Dorsolateral prefrontal cortex (tissue), 122 donors: ENCODE measurements at places on chromosomes 7 and 10.
A peak's percentile ranks its signal among the peaks of the same experiment; 100 is the strongest.

- no peak for DNase-seq
These were observed 23.6 kb downstream of the ZMIZ1 start for GRCh38 chr10:79092292-79092896.

- DNase-seq: no peak
These were observed 91.8 kb downstream of the SH3PXD2A start for GRCh38 chr10:103763374-103764202.

GRCh38 chr7:1345796-1346755 is 113.2 kb downstream of the MICALL2 start:
- DNase-seq: no peak

GRCh38 chr7:7263297-7264230 is 81.2 kb downstream of the C1GALT1 start:
- DNase-seq: no peak

GRCh38 chr7:32163141-32163806 is 93.1 kb upstream of the PDE1C start:
- DNase-seq: no peak

DNA sequence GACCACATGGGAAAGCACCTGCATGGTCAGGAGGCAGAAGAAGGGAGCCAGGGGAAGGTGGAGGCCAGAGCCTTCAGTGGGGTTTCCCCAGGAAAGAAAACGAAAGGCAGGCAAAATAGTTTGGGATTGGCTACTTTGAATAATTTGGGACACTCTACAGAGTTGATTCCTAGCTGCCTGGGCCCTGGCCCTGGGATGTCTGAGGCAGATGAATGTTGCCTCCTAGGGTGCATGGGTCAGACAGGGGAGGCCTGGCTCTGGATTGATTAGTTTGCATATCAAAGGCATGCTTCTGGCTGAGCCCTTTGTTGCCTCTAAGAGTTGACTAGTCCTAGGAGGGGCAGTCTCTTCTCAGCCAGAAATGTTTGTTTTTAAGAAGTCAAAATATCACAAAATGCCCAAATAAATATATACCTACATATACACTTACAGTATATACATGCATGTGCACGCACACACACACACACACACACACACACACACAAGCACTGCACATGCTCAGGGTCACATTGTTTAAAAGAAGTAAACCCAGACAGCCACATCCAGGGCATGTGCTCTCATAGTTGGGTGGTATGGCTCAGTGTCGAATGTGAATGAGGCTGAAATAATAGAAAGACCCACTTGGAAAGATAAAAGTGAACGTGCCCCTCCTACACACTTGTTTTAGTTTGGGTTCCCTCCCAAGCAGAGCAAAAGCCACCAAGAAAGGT is 184.2 kb downstream of the GPAM start:
- no peak for DNase-seq

DNA sequence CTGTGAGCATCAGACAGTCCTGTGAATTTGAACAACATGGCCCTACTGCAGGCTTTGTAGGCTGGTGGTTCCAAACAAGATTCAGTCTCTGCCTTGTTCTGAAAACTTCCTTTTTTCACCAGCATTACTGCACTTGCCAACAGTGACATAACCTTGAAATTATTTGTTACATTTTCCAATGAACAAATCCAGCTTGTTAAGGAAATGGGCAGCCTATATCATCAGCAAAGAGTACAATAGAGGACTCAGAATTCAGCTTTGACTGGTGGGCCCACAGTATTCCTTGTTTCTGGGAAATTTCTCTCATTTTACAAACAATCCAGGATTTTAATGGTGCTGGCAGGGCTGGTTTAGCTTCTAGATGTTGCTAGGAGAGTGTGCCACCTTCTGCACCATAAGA is 703.7 kb upstream of the FZD8 start:
- DNase-seq: no peak

GRCh38 chr10:43124574-43125273 is 13.5 kb upstream of the CSGALNACT2 start:
- peak; percentile 21 for DNase-seq

DNA sequence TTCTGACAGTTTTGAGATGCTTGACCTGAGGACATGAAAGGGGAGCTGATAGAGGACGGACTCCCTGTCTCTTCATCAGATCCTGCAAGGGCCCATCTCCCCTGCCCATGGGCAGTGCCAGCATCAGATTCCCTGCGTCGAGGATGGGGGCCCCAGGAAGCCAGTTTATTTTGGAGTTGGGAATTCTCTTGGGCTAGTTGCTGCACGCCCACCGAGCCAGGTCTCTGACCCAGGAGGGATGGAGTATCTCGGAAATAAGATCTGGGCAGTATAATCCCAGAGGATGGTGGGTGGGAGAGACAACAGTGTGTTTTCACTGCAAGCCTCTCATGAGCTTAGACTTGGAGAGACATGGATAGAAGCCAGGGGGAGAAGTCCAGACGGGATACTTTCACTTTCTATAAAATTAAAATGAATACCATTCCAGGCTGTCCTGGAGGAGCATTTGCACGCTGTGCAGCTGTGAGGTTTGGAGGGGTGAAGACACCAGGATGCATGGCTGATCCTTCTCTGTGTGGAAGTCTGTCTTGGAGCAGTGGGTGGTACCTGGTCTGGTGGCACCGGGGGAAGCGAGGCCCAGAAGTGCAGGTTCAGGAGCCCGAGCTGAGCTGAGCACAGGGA is 25.8 kb downstream of the DOCK1 start:
- DNase-seq: no peak

GRCh38 chr7:29288181-29289091 is 93.9 kb downstream of the CHN2 start:
- DNase-seq: no peak

- DNase-seq: no peak
These were observed 212.2 kb downstream of the FAM107B start for GRCh38 chr10:14562218-14563075.

GRCh38 chr10:22379059-22379458 is 33.8 kb downstream of the SPAG6 start:
- DNase-seq: no peak

GRCh38 chr10:76649254-76649653 is 988.4 kb downstream of the KCNMA1 start:
- DNase-seq: no peak

GRCh38 chr7:22153432-22154142 is 203.4 kb downstream of the RAPGEF5 start:
- DNase-seq: no peak

DNA sequence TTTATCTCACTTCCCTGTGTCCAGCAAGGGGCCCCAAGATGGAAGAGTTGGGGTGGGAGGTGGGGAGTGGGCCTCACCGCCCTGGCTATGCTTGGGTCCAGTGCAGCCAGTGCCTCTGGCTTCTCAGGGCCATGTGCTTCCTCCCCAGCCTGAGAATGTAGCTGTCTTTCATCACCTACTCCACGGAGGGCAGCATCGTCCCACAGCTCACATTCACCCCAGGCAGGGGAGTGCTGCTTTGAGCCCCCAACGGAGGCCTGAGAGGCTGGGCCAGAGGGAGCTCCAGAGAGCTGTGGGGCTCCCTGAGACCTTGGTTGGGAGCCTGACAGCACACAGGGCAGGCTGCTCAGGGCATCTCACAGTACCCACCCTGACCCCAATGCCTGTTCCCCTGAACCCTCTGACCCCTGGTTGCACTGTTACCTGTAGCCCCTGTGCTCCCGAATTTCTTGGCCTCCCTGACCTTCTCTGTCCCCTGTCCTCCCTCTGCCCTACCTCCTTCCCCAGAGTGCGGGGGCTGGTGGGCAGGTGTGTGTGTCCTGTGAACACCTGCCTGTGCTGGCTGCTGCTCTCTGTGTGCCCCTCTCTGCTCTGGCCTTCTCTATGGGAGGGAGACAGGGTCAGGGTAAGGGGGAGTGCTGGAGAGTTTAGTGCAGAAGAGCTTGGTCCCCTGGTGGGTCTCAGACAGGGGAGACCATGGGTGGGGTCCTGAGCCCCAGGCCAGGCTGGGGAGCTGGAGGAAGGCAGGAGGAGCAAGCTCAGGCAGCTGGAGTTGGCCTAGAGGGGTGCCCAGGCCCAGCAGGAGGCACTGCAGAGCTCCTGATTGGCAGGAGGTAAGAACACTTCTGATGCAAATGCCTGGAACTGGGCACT is 19.6 kb upstream of the ZNF488 start:
- no peak for DNase-seq

GRCh38 chr7:75866489-75867389 is 12.1 kb upstream of the RHBDD2 start:
- peak; percentile 49 for DNase-seq

DNA sequence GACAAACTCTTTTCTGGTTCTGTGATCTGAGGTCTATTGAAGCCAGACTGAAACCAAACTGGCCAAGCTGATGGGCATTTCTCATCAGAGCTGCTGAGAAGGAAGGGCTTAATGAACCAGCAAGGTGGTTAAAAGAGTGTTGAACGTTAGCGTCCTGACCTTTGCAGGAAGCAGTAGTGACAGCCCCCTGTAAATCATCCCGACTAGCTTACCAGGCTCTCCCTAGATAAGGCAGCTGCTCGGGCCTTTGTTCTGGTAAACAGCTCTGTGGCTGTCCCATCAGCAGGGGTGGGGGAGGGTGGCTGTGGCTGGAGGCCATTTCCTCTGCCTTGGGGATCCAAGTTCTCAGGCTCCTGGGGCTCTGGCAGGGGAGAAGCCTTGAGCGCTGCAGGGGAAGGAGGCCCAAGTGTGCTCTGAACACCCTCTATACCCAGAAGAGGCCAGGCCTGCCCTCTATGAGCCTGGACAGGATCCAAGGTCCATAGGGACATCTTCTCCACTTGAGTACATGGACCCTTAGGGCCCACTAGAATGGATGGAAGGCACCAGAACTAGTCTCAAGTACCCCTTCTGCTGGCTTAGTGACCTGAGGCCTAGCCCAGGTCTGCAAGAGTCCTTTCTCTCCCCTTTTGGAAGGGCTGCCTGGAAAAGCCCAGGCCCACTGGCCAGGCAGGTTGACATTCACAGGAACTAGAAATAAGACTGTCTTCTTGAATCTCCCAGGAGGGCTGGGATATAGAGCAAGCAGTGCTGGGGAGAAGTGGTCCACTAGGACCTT is 134.6 kb downstream of the ARHGAP22 start:
- peak; percentile 41 for DNase-seq

DNA sequence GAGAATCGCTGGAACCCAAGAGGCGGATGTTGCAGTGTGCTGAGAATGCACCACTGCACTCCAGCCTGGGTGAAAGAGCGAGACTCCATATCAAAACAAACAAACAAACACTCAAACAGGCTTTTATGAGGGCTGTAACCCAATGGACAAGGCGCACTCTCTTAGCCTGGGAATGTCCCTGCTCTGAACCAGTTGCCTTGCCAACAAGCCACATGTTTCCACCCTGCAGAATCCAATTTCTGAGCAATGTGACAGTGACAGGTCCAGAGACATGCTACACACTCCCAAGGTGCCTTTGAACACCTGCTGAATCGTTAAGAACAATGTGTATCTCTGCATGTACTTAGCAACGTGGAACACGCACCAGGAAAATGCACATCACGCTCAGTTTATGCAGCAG is 186.8 kb upstream of the AUTS2 start:
- DNase-seq: no peak

DNA sequence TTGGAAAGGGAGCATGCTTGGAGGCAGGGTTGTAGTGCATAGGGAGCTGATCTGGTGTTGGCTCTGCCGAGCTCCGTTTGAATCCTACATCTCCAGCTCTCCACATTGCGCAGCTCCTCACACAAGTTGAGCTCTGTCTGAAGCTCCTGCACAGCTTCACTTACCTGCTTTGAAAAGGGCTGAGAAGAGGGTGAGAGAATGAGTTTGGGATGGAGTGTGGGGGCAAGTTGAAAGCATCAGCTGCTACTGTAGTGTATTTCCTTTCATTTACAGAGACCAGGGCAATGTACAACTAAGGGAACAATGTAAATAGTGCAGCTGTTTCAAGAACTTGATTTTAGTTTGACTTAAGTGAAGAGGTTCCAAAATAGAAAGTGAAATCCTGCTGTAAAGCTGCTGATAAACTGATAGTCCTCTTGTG is 88.5 kb downstream of the VTI1A start:
- DNase-seq: no peak

GRCh38 chr7:117405519-117405918 is 21.8 kb downstream of the ASZ1 start:
- no peak for DNase-seq

GRCh38 chr7:44394636-44395035 is 69.2 kb upstream of the CAMK2B start:
- no peak for DNase-seq

DNA sequence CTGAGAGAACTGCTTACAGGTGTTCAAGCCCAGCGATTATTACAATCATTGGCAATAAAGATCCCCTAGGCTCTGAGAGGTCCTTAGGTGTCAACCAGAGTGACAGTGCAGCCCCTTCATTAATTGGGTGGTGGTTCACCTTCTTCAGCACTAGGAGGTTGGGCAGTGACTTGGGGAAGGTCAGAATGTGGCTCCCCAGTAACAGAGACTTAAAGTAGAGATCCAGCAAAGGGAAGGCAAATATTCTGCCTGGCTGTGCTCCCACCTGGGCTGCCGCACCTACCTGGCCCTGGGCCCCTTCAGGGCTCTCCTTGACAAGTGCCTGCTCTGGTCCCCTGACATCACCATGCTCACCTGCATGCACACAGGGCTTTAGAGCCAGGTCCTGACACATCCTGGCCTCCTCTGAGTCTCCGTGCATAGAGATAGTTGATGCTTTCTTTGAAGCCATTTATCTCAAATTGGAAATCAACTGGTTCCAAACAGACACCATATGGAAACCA is 1.9 kb downstream of the CLRN3 start:
- DNase-seq: no peak

DNA sequence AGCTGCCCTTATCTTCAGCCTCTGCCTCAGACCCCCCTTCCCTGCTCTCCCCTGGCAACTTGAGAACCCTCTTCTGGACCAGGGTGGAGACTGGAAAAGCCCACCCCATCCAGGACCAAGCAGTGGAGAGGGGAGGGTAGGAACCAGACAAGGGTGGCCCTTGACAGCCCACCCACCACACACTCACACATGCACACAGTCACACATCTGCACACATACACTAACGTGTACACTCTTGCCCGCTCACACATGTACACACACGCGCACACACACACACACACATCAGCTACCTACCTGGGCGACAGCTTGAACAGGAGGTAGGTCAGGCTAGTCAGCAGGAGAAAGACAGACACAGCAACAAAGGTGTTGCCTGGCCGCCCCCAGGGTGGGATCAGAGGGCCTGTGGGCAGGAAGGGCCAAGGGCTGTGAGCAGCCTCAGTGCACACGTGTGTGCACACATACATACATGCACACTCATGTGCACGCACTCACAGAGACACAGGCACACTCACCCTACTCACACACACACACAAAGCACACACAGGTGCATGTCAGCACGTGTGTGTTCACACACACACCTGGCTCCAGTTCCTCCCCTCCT is 34.9 kb upstream of the TUBB8 start:
- no peak for DNase-seq

DNA sequence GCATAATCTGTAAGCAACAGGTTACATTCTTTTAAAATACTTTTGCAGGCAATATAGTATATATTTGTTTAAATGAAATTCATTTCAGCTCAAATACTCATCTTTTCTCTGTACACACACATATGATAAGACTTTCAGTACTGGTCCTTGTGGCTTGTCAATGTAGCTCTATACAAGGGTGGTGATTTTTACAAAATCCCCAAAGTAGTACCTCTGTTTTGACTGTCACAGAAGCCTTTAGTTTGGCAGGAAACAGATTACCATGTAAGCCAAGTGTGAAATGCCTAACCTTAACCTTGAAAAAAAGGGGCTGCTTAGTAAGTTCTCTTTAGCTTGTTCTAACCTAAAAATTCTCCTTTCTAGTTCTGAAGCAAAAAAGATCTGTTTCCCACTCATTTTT is 87.9 kb downstream of the KCND2 start:
- DNase-seq: no peak

GRCh38 chr7:16753932-16754855 is 639 bp downstream of the TSPAN13 start:
- DNase-seq: no peak

- no peak for DNase-seq
These were observed 804.1 kb upstream of the IGFBP3 start for GRCh38 chr7:46725136-46725535.
